Peyer's patch (tissue), 4 donors: ENCODE measurements at places on chromosomes 2 and 18.
A peak's percentile ranks its signal among the peaks of the same experiment; 100 is the strongest.

DNA sequence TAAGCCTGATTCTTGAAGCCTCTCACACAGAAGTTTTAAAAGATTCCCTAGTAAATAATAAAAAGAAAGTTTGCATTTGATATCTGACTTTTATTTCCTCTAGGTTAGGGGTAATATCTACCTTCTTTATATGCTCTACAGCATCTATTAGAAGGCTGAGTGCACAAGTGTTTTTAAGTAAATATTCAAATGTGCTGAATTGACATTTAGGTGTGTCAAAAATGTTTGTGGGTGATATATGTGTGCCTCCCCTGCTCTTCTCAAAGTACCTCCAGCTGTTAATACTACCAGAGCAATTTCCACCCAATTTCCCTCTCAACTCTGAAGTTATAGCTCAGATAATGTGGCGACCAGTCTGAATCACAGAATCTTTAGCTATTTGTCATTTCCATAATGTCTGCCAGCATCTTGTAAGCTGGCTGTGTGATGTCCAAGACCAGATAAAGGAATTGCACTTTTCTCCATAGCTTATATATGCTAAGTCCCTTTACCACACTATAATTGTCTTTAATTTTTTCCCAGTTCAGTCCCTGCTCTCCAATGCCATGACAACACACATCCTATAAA, 24.4 kb upstream of the ERMN start:
- no peak for DNase-seq

DNA sequence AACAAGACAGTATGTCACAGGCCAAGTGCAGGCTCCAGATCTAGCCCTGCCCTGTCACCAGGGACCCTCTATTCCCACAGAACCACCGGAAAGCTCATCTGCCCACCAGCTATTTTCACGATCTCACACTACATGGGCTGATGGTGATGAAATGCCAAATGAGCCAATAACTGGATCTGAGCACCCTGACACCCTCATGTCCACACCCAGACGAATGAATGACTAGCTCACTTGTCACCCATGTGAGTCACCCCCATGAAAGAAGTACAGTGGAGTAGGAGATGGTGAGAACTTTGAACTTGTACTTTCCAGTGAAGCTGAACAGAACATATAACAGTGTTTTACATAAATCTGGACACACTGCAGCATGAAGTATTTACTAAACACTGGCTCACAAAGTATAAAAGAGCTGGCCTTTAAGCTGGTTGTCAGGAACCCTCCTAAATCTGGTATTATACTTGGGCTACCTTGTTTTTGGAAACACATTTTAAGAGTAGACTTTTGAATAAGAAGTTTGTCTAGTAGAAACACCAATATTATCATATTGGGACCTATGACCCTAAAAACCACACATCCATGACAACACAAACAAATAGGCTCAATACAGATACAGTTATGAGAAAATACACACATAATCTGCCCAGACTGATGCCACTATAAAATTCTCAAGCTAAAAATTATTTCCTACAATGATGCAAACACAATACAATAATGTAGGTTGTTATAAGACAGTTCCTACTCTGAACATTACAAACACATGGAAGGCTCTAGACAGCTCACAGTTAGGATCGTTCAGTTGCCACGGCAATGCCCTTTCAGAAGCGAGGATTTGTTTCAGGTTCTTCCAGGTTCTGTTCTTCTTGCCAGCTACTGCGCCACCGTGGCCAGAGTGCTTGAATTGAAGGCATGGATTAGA, 19.0 kb downstream of the INO80C start:
- DNase-seq = no peak

- DNase-seq = no peak
These were observed 38.4 kb upstream of the PAPOLG start for GRCh38 chr2:60717691-60718090.

- peak; percentile 35 for DNase-seq
These were observed 1.1 kb upstream of the TET3 start for GRCh38 chr2:73983322-73984202.

DNA sequence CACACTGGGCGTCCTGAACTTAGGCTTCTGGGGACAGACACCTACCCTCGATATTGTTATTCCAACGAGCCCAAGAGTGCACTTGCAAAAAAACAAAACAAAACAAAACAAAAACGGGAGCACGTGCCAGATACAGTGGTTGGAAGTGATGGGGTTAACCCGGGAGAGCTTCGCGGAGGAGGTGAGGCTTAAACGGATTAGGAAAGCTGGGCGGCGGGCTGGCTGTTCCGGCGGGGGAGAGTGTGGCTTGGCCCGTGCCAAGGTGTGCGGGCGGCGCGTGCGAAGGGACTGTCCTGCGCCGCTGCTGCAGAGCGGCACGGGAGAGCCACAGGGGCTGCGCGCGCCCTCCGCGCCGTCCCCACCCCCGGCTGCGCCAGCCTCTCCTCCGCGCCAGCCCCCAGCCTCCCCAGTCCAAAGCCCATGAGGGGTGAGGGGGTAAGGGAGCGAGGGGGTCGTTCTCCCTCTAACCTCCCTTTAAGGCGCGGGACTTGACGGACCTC, 1.5 kb upstream of the SLC30A3 start:
- DNase-seq = no peak

DNA sequence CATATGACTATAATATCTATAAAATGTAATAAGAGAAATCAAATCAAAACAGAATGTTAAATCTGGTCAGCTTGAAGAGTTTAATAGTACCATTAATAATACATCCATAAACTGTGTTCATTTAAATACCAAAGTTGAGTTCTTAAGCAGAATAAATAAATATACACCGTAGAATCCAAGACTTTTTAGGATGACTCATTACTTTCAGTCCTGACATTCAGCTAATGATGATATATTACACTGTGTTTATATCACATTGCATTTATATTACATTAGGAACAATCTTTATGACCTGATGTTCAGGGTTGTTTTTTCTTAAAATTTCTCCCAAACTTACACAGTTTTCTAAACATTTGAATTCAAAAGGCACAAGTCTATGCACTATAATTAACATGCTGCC, 331.3 kb downstream of the SS18 start:
- DNase-seq = no peak

DNA sequence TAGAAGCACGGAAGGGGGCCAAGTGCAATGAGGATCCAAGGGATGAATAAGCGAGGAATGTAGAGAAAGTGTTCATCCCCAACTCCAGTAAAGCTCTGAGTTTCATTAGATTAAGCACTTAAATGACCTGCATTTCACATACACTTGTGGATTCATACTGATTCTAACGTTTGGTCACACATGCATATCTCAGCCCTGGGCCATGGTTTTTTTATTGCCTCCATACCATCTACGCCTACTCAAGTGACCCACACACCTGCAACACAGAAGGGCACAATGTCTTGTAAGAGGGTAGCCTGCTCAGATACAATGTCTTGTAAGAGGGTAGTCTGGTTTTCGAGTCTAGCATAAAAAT, 566 bp upstream of the MRPS5 start:
- no peak for DNase-seq

GRCh38 chr18:23281626-23282436, 146.5 kb downstream of the CABLES1 start:
- DNase-seq = no peak

- DNase-seq = no peak
These were observed 532.1 kb downstream of the FBXO15 start for GRCh38 chr18:73615506-73615905.

DNA sequence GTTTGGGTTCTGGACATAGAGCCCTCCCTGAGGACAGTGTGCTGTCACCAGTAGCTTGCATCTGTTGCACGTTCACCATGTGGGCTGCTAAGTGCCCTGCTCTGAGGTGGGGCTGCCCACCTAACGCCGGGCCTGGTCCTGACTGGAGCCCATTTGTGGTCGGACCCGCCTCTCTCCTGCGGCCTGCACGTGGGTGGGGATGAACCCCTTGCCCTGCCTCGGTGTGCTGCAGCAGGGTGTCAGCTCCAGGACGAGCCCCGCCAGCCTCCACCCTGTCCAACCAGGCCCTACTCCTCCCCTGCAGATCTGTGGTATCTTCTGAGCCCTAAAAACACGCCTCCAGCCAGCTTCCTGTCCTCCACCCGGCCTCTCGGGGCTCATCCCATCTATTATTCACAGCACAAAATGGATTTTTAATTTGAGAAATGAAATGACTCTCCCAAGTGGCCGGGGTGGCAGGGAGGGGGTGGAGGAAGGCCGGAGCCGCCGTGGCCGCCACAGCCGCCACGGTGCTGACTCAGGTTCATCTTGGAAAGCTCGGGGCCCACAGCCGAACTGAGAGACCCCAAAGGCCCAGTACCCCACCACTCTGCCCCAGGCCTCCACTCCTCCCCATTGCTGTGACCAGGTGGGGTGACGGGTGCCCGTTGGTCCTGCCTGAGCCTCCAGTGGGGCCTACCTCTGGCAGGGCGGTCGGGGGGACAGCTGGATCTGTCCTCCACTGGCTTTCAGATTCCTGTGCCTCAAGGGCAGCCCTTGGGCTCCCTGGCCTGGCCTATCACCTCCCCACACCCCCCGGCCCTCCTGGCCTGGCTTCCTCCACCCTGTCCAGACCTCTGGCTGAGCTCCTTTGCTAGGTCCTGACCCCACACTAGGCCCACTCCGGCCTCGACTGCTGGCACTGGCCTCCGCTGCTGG, 2.8 kb upstream of the ECEL1 start:
- no peak for DNase-seq

DNA sequence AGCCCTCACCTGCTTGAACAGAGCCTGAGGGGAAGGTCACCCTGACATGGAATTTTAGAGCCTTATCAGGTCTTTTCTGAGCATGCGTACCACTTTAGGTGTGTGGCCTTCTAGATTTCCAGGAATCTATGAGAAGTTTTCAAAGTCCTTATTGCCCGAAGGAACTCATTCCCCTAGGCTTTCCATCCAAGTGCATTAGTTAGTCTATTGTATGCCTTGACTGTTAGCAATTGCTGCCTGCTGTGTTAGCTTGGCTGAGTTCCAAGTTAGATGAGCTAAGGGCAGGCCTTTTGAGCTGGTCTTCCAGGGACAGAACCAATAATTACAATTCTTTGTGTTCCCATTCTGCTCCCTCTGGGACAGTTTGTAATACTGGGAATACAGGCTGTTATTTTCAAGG, 30.8 kb upstream of the PUM2 start:
- no peak for DNase-seq

DNA sequence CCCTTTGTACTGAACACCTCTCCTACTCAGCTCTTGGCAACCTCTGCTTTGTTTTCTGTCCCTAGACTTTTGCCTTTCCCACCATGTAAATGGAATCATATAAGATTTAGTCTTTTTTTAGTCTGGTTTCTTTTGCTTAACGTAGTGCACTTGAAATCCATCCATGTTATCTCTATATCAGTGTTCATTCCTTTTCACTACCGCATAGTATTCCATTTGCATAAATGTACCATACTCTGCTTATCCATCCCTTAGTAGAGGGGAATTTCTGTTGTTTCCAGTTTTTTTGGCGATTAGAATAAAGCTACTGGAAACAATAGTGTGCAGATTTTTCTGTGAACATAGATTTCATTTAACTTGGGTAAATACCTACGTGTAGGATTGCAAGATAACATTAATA, 46.4 kb downstream of the GAD1 start:
- DNase-seq = no peak

GRCh38 chr2:68436270-68436669, 30.8 kb downstream of the FBXO48 start:
- DNase-seq = no peak

GRCh38 chr2:171762879-171763573, 75.8 kb downstream of the DYNC1I2 start:
- no peak for DNase-seq

DNA sequence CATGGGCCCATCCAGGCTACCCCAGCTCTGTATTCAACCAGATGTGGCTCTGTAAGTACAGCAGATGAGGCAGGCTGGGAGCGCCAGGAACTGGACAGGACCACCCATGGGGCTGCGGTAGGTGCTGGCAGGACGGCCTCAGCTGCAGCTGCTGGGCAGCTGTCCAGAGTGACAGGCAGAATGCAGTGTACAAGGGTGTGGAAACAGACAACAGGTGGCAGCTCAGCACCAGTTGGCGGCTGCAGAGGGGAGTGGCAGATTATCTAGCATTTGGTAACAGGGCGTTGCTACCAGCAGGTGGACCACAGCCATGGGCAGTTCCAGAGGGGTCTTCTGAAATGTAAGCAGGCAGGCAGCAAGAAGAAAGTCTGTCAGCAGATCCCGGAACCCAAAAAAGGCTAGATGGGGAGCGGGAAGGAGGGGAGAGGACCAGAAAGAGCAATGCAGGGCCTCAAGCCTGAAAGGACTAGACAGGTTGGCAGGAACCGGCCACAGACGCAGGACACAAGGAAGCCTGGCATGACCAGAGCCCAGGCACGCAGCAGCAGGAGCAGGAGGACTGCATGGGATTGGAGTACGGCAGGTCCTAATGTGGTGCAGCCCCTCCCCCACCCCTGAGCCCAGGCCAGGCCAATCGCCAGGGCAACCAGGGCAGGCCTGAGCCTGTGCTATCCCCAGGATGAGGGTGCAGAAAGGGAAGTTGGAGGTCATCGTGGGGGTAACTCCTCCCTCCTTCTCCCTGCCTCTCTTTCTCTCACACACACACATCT, 24.7 kb downstream of the PKDCC start:
- peak; percentile 88 for DNase-seq

GRCh38 chr2:119214453-119215037, 9.1 kb upstream of the STEAP3 start:
- no peak for DNase-seq

- no peak for DNase-seq
These were observed 6.2 kb upstream of the CCDC85A start for GRCh38 chr2:56177420-56178220.
